Type B pancreatic cell (in vitro differentiated cells): ENCODE measurements at places on chromosomes 12 and 14.
A peak's percentile ranks its signal among the peaks of the same experiment; 100 is the strongest.

DNA sequence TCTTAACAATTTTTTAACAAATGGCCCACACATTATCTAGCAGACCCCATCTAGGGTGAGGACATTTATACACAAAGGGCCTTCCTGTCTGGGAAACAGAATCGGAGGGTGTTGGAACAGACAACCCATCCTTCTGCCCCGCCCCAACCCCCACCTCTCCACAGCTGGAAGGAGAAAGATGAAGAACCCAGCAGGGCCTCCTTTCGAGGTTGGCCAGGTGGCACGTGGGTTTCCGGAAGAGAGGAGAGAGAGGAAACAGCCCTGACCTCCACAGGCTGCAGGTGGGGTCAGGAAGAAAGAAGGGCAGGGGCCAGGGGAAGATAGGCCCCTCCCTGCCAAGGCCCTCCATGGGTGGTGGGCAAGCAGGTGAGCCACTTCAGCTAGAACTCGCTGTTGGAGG is 57.2 kb downstream of the LRRC74A start:
- no peak for DNase-seq

- no peak for DNase-seq
Observed at GRCh38 chr14:57492859-57493258, 798 bp downstream of the CCDC198 start.

GRCh38 chr12:107129315-107129930 is 36.1 kb upstream of the CRY1 start:
- DNase-seq, result no peak

DNA sequence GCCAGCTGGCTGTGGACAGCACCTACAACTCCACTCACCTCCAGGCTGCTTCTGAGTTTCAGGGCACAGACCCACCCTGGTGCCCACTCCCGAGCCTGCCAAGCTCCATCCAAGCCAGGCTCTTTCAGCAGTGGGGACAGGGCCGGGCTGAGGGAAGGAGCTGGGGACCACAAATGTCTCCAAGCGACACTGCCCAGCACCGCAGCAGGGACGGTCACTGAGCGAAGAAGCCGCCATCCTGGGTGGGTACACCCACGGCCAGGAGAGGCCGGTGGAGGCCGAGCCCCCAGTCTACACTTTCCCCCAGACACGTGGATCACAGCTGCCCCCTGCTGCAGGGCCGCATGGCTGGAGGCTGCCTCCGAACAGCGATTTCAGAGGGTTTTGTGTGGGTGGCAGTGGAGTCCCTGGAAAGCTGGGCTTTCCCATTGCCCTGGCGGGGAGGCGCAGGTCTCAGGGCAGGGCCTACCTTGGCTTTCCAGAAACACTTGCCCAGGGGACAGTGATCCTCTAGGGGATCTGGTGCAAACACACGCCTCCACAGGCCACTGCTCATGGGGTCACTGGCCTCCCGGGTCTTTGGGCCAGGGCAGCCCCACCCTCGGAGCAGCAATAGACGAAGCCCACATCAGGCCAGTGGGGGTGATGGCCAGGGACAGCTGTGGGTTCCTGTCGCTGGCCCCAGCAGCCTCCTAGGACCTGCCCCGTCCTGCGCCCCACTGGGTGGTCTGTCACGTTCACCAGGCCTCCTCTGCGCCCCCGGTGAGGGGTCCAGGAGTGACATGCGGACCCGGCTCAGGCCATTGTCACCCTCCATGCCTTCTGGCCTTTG is 1.2 kb upstream of the GPR132 start:
- no peak for DNase-seq

GRCh38 chr14:99708449-99708848 is 24.4 kb downstream of the CYP46A1 start:
- peak; percentile 39 for DNase-seq

DNA sequence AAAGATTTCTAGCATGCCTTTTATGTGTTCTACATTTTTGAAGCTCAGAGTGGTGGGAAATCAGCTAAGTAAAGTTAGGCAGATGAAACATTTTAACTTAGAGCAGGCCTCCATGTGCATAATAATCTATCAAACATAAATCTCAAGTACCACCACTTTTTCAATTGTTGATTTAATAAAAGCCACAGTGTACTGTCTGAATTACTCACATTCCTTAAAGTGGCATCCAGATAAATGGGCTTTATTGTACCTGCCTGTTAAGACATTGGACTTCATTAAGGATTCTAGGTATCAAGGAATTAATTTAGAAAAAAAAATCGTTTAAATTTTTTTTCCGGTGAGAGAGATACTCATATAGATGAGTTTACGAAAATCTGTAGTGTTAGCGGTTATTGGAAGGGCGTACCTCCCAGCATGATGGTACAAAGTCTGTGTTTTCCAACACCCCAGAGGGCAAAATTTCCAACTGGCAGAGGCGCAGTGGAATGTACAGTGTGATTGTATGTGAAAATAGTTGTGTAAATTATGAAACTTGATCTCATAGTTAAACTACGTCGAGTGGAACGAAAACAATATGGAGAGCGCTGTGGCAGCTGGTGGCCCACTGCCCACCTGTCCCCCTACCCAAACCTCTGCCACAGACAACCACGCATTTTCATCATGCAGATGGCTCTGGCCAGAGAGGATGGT is 25.0 kb downstream of the ELK3 start:
- DNase-seq, result no peak

DNA sequence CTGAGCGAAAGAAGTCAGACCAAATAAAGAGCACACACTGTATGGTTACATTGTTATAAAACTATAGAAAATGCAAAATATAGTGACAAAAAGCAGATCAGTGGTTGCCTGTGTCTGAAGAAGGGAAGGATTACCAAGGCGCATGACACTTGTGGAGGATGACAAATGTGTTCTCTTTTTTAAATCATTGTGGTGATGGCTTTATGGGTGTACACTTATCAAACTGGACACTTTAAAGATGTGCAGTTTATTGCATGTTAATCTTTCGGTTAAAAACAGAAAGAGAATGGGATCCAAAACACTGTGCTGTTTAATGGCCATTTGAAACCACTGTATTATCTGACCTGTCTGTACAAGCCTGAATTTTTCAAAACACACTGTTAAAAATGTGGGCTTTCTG is 8.8 kb upstream of the CDK17 start:
- DNase-seq, result no peak

DNA sequence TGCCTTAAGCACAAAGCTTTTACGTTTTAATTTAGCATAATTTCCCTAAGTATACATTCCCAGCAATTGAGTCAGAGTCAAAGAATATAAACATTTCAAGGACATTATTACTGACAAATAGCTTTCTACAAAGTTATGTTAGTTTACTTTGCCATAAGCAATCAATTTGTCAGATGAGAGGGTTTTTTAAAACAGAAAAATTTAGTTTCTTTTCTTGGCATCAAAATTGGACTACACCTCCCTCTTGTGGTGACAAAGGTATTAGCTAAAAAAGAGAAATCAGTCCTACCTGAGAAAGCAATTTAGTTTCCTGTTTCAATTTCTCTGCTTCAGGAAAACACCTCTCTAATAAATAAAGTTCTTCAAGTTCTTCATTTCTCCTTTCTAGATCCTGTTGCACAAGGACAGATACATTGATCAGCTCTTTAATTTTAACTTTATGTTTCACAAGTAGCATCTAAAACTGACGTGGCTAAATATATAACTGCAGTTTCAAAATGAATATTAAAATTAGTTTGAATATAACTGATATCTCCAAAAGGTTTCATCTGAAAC is 39.9 kb downstream of the DNAI7 start:
- DNase-seq, result no peak

DNA sequence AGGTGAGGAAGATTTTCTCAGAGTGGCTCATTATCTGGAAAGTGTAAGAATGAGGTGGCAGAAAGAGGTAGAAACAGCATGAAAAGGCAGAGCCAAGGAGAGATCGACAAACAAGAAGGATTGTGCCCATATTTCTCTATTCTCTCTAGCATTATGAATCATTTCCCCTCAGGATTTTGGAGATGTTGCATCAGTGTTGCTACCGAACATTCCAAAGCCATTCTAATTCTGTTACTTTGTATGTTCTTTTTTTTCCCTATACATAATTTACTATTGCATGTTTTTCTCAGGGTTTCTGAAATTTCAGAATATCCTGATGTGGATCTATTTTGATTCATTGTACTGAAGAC is 61.4 kb downstream of the KICS2 start:
- no peak for DNase-seq

- no peak for DNase-seq
Observed at GRCh38 chr14:80269353-80269925, 58.1 kb upstream of the DIO2 start.

GRCh38 chr14:82190742-82191141 is 657.1 kb upstream of the SEL1L start:
- DNase-seq, result no peak

DNA sequence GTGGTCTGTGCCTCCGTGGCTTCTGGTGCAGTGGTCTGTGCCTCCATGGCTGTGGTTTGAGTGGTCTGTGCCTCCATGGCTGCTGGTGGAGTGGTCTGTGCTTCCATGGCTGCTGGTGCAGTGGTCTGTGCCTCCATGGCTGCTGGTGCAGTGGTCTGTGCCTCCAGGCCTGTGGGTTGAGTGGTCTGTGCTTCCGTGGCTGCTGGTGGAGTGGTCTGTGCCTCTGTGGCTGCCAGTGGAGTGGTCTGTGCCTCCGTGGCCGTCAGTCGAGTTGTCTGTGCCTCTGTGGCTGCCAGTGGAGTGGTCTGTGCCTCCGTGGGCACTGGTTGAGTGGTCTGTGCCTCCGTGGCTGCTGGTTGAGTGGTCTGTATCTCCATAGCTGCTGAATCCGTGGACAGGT is 10.1 kb downstream of the SELPLG start:
- DNase-seq, result no peak

DNA sequence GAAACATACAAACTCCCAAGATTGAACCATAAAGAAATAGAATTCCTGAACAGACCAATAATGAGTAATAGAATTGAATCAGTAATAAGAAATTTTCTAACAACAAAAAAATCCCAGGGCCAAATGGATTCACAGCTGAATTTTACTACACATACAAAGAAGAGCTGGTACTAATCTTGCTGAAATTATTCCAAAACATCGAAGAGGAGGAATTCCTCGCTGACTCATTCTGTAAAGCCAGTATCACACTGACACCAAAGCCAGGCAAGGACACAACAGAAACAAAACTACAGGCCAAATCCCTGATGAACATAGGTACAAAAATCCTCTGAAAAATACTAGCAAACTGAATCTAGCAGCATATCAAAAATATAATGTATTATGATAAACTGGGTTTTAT is 367.8 kb upstream of the CLEC14A start:
- DNase-seq, result no peak

- no peak for DNase-seq
Observed at GRCh38 chr12:42742716-42743115, 153.2 kb upstream of the PRICKLE1 start.

DNA sequence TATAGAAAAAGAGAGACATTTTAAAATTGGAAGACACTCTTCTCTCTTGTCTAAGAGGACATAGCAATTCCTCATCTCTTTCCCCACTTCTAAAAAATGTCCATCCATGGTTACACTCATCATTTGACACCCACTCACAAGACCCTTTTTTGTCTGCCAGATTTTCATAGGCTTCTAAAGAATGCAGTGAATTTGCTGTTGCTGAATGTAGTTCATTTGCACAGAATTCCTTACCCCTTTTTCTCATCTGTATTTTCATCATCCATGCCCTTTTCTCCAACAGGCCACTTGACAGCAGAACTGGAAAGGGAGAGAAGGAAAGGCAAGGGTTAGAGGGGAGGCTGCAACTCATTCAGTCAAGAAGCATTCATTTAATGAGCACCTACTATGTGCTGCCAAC is 128.0 kb downstream of the NUAK1 start:
- DNase-seq, result no peak

DNA sequence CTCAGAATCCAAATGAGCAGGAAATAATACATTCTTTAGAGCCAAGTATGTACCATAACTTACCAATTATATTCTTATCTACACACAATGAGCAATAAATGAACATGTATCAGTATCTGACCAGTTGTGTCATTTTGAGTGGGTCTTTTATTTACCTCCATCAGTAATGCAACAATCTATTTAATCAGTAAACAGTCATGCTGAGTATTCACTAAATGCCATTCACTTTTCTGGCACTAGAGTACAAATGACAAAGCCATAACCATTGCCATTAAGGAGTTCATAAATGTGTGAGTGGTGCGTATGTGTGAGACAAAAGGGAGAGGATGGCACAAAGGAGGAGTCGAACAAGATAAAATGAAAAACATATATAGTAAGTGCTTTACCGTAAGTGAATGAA is 1.5 kb upstream of the STRAP start:
- no peak for DNase-seq
